ENCODE measurements at places on chromosomes 7 and 10.
A peak's percentile ranks its signal among the peaks of the same experiment; 100 is the strongest.

- DNase-seq, result no peak
Measured at GRCh38 chr10:35650894-35651293, 8.8 kb upstream of the FZD8 start.

- DNase-seq, result no peak
Measured at GRCh38 chr7:134618756-134619530, 27.7 kb upstream of the BPGM start.

DNA sequence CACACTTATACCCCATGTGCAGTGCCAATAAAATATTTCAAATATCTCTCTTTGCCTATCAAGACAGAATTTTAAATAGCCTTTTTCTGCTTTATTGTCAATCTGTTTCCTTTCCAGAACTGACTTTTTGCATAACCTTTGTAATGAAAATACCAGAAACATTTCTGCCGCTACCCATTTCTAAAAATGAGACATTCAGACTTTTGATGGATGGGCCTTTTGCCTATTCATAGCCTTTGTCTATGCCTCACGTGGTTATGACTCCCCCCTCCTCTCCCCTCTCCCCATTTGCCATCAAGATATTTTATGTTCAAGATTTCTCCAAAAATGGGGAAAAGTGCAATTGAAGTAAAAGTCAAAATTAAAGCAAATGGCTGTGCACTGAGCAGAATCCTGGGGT, 5.9 kb downstream of the PPP1R17 start:
- no peak for DNase-seq

DNA sequence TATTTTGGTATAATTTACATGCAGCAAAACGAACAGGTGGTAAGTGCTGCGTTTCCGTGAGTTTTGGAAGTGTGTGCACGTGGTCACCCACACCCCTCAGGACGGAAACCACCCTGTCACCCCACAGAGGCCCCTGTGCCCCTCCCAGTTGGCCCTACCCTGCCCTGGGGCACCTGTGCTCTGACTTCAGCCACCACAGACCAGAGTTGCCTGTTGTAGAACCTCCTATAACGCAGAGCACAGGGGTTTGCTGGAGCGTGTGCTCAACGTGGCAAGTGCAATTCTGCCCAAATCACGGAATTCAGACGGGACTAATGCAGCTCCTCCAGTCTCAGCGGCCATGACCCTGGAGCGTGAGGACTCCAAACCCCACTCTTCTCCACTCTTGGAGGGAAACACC, 9.6 kb upstream of the CFAP46 start:
- DNase-seq, result no peak

DNA sequence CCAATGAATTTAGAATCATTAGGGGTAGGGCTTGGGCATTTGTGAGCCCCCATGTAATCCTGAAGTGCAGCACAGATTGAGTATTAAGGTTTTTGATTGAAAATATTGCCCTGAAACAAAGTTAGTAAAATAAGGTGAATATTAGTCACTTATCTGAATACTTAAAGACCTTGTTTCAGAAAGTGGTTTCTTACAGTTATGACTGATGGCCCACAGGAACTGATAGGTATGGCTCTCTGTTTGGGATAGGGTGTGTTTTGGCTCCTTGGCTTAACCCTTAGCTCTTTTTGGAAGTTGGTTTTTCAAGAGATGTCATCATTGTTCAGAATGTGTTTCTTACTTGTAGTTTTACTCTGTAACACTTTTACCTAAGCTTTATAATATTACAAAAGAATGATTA, 34.8 kb downstream of the MDFIC start:
- no peak for DNase-seq

DNA sequence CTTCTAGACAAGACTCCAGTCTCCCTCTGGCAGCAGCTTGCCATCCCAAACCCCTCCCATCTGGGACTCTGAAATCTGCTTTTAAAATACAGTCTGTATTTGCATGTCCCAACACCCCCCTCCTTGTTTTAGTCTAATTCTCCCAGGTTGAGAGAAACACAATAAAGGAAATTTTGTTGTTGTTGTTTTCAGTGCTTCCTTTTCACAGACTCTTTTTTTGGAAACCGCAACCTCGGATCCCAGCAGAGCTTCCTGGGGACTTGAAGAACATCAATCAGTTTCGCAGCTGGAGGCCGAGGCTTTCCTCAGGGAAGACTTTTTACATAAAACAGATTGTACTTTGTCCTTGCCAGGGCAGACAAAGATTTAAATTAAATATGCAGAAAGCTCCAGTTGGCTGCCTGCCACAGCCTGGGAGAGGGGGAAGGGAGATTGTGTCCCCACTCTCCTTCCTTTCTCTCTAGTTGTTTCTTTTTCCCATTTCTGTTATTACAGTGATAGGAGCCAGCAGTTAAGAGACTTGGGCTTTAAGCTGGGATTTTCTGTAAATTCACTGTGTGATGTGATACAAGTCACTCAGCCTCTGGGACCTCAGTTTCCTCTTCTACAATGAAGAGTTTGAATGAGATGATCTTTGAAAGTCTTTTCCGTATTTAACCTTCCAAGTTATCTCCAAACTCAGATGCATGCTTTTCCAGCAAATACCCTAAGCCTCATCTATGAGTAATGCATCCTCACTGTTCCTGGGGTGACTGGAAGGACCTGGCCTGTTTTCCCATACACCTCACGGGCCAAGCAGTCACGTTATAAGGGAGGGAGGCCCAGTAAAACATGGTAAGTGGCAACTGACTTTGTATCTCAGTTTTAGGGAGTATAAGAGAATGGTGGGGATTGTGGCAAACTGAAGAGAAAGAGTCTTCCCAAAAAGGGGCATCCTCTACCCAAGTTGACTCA, 192.3 kb downstream of the REEP3 start:
- no peak for DNase-seq

DNA sequence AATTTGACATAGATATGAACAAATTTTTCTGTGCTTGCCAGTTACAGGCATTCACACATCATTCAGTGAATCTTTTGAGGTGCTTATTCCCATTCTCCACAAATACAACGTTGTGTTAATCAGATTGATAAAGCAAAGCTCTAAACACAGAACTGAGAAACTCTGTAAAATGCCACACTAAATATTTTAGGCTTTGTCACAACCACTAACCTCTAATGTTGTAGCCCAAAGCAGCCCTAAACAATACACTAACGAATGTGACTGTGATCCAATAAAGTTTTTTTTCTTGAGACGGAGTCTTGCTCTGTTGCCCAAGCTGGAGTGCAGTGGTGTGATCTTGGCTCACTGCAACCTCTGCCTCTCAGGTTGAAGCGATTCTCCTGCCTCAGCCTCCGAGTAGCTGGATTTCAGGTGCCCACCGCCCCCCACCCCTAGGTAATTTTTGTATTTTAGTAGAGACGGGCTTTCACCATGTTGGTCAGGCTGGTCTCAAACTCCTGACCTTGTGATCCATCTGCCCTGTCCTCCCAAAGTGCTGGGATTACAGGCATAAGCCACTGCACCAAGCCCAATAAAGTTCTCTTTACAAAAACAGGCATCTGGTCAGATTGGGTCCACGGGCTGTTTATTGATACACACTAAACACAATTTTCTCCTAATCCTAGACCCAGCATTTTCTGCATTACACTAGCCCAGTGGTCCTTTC, 6.9 kb downstream of the CYCS start:
- no peak for DNase-seq

DNA sequence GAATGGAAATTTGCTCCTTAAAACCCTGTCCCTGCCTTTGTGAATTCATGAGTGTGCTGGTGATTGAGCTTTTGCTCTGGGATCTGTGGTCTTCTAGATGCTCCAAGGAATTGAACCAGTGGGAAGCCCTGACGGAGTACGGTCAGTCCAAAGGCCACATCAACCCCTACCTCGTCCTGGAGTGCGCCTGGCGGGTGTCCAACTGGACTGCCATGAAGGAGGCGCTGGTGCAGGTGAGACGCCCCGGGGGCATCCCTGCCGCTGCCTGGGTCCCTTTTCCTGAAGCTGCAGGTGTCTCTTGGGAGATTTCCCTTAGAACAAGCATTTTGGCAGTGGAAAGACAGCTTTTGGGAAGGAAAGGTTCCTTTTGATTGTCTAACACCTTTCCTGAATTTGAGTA, 100.3 kb downstream of the TRRAP start:
- no peak for DNase-seq

DNA sequence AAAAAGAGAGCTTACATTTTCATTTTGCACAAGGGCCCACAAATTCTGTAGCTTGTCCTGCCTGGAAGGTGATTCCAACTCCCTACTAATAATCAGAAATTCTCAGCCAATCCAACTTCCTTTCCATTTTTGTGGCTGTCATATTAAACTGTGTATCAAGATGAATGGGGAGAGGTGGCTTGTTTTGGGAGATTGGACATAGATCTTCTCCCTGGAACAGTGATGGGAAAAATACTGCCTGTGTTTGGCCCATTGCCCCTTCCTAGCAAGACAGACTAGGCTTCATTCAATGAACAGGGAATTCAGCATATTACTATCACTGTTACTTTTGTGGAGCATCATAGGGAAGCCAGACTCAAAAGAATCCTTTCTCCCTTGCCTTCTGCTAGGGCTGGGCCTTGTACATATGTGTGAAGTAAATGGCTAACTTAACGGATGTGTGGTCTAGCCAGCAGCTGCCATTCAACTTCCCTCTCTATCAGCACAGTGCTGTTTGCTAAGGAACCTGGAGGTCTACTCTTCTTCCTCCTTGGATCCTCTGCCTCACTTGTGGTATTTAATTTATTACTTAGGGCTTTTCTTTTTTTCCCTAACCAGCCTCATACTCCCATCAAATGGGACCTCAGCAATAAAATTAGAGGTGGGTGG, 326.0 kb downstream of the BICC1 start:
- no peak for DNase-seq

GRCh38 chr10:70954381-70955176, 66.2 kb upstream of the PCBD1 start:
- no peak for DNase-seq

DNA sequence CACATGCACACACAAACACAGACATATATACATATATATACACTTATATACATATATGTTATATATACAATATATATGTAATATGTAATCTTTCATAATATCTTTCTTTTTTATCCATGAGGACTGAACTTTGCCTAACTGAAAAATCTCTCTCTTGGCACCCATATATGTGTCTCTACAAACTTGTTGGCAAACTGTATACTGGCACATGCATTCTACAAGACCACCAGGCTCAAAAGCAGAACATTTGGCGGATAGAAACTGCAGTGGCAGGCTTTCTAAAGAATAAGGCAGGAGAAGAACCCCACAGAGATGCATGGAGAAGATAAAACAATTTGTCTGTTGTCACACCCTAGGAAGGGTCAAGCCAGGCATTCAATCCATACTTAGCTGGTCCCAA, 165.3 kb downstream of the NRG3 start:
- no peak for DNase-seq

DNA sequence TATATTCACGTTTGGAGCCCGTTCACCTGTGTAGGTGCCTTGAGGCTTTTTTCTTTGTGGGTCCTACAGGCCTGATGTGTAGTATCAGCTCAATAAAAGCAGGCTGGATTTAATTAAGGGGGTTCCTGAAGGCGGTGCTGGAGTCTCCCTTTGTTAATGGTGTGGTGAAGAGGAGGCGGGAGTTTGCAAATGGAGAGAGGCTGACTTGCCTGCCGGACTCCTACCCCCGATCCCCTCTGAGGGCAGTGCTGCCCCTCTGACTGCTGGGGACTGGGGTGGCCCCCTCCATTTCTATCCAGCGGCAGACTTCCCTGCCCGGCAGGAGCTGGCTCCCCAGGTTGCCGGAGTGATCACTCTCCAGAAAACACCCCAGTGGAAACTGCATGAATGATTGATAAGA, 45.1 kb downstream of the ZMIZ1 start:
- no peak for DNase-seq

GRCh38 chr7:102424129-102424551, 9.2 kb upstream of the ORAI2 start:
- no peak for DNase-seq

GRCh38 chr10:63157845-63158624, 24.9 kb downstream of the NRBF2 start:
- DNase-seq, result peak; percentile 35

GRCh38 chr10:49651039-49651835, 28.2 kb upstream of the C10orf53 start:
- no peak for DNase-seq

DNA sequence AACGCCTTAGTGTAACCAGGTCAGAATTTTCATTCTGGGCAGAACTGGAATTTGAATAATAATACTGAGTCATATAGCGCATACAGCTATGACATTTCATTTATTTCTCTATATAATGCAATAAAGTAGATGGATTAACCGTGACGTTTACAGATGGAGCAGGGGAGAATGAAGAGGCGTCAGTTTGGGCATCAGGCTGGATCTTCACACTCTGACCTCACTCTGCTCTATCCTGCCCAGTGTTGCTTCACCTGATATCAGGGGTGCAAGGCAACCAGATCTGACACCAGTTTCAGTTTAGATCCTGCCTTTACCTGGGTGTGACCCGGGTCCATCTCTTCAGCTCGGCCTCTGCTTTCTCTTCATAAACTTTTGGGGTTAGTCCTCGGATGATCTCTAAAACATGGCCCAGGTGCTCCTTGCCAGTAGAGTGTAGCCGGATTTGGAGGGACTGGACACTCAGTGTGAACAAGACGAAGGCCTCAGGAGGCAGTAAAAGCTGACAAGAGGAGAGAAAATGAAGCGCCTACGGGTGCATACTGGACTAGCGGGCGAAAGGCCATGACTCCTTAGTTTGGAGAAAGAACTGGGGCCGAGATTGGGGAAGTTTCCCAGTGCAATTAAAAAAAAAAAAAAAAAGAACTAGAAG, 1.4 kb upstream of the ZYX start:
- no peak for DNase-seq

DNA sequence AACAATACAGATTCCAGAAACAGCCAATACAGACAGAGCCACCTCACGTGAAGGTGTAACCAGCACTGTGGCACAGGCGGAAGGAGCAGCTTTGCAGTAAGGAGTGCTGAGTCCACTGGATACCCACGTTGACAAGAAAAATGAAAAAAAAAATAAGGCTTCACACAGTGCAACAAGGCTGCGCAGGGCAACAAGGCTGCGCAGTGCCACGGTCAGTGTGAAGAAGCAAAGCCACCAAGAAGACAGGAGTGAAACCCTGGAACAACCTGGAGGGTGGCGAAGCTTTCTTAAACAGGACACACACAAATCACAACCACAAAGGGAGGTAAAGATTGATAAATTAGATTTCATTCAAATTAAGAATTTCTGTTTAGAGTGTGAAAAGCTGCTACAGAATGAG, 204.0 kb downstream of the MAD1L1 start:
- no peak for DNase-seq

DNA sequence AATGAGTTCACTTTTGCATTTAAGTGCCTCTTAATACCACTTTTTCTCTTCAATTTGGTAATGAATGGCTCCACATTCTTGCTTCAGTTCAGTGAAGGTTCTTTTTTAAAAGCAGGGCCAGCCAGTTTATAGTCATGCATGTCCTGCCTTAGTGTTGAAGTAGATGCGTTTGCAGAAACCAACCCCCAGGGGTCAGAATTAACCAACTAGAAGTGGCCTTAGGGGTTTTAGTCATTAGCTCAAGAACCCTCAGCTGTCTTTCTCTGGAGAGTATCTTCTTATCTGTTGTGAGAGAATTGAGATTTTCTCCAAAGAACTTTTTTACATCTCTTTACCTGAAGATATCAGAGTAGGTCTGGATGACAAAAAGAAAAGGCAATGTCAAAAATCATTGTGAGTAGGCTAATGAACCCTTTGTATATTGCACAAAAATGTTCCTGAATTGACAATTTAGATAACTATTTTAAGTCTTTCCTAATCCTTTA, 82.2 kb downstream of the PIK3CG start:
- DNase-seq, result peak; percentile 12

GRCh38 chr7:143882020-143882603, 19.9 kb downstream of the TCAF1 start:
- DNase-seq, result no peak

GRCh38 chr10:119348516-119349240, 141.3 kb downstream of the GRK5 start:
- no peak for DNase-seq
